ENCODE measurements at places on chromosomes 1 and 21. TPM values are rescaled to one million over a fixed set of nuclear protein-coding genes. Genes with fewer than 3 reads are reported as not detected.

DNA sequence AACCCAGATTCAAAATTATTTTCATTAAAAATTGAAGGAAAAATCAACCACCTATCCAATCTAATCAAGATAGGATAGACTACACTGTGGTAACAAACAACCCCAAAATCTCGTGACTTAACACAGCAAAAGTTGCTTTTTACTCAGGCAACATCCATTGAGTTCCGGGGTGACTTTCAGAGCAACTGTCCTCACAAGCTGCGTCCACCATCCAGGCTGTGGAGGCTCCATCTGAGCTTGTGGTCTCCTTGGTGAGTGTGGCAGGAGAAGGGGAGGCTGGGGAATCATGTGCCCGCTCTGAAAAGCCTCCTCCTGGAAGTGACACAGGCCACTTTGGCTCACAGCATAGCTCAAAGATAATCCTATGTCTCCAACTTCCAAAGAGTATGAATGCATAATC, 52.4 kb downstream of the CD2 start:
- DNase-seq, result no peak

GRCh38 chr1:8544644-8545043, 226.7 kb downstream of the SLC45A1 start:
- DNase-seq, result no peak

DNA sequence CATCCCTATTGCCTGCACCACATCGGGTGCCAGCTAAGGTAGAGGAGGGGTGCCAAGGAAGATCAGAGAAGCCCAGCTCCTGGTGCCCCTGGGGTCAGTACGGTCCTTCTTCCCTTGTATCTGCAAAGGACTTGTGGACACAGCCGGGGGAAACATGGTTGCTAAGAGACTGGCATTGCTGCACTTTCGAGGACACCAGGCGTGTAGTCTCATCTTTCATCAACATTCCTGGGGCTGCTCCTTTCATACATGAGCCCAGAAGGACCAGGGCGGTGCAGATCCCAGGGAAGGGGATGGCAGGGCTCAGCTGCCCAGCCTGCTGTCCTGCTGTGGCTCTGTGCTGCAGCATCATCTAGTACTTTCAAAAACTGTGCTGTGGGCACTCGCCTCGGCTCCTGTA, 61.0 kb downstream of the RUNX1 start:
- DNase-seq, result no peak

DNA sequence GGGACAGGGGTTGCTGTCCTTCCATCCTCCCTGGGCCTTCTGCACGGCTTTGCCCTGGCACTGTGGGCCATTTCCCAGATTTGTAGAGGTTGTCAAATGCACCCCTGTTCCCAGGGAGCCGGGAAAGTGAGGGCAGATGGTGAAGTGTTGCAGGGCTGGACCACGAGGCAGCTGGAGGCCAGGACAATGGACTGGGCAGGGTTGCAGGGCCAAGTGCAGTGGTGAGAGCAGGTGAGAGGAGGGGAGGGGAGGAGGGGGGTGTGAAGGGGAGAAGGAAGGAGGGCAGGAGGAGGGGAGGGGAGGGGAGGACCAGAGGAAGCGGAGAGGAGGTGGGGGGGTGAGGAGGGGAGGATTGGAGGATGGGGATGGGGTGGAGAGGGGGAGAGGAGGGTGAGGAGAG, 443.9 kb downstream of the CAMTA1 start:
- no peak for DNase-seq

DNA sequence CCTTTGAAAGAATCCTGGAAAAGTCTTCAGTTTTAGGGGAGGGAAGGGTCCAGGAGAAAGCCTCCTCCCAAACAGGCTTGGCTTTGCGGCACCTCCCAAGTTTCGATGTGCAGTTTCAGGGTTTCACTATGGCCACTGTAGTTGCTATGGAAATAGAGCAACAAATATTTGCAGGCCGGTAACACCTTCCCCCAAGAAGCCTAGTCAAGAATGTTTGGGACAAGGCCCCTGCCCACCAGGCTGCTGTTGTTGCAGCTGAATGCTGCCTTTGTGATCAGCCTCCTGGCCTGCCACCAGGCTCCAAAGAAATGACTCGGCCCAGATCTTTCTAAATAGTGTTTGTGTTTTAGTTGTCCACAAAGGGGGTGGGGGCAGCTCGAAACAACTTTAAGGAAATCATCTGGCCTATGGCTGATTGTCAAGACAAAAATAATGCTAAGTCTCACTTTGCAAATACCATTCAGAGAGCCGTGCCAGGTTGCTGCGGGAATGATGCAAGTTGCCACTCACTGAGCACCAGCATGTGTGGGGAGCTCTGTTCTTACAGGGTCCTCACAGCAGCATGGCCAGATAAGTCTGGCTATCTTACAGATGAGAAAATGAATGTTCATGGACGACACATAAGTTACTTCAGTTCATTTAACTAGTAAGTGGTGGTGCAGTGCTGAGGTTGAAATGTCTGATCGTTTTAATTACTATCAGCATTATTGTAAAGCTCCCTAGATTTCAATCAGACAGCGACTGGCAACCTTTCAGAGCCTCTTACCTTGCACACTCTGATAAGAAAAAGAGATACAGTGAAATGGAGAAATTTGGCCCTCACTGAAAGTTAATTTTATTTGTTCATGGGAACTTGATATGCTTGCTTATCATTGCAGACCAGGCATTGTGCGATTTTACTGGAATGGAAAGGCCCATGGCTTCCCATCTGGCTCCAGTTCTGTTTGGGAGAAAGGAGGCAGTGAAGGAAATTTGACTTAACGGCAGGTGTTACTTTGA, 91.2 kb upstream of the JUN start:
- no peak for DNase-seq

INSRR gene
- total RNA-seq, result under 0.01 TPM

GRCh38 chr1:206761159-206761768, 9.3 kb upstream of the IL19 start:
- no peak for DNase-seq

SIM2 gene
- not detected for total RNA-seq

DNA sequence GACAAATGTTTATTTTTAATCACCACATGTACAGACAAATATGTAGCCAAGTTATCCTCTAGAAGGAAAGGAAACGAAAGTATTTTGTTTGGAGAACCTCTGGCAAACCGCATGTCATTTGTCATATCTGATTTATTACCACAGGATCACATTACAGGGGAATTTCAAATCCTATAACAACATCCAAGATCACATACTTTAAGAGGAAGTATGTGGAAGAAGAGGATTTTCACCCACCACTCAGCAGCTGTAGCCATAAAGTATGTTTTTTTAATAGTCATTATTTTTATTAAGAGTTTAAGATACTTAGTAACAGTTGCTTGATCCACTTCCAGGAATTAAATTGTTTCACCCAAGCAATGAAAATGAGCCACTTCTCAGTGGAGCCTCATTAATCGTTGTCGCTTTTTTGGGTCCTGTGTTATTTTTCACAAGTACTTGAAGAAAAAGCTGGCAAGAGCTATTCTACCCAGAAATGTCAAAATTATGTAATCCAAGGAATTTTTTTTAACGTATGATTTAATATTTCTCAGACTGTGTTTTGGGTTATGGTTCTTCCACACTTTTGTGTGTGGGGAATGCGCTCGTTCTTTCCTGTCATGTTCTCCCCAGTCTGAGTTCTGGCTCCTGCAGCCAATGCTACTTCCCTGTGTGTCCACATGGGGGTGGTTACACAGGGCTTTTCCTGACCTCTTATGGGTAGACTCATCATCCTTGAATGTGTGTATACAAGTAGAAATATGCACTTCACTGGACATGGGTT, 6.9 kb downstream of the SERTAD4 start:
- DNase-seq, result no peak

GRCh38 chr1:53367503-53368313, 39.8 kb upstream of the LRP8 start:
- no peak for DNase-seq

DNA sequence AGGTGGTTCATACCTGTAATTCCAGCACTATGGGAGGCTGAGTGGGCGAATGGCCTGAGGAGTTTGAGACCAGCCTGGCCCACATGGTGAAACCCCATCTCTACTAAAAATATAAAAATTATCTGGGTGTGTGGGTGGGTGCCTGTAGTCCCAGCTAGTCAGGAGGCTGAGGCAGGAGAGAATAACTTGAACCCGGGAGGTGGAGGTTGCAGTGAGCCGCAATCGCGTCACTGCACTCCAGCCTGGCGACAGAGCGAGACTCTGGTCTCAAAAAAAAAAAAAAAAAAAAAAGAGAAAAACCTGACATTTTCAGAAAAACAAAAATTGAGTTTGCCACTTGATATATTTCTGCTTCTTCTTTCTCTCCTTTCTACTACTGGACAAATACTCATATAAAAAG, 24.3 kb downstream of the CA6 start:
- no peak for DNase-seq

GRCh38 chr1:29653034-29653810, 416.9 kb downstream of the PTPRU start:
- no peak for DNase-seq

DNA sequence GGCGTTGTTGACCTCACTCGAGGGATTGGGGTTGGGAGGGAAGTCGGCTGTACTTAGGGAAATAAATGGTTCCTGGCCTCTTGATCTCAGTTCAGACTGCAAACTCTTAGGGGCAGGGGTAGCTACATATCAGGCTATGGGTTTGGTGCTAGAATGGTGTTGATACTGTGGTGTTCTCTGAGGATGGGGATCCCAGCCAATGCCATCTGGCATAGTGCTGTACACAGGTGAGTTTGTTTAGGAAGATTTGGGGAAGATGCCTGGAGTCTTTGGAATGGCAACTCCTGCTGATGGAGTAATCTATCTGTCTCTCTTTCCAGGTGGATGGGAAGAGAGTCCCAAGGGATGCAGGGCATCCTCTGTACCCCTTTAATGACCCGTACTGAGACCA, 14.3 kb upstream of the NASP start:
- no peak for DNase-seq

- peak; percentile 41 for DNase-seq
These were observed 36.7 kb upstream of the THEM4 start for GRCh38 chr1:151945725-151946722.

- DNase-seq, result no peak
These were observed 159.9 kb upstream of the JUN start for GRCh38 chr1:58943776-58944175.

- DNase-seq, result no peak
These were observed 94.7 kb upstream of the TARDBP start for GRCh38 chr1:10917513-10918454.

DNA sequence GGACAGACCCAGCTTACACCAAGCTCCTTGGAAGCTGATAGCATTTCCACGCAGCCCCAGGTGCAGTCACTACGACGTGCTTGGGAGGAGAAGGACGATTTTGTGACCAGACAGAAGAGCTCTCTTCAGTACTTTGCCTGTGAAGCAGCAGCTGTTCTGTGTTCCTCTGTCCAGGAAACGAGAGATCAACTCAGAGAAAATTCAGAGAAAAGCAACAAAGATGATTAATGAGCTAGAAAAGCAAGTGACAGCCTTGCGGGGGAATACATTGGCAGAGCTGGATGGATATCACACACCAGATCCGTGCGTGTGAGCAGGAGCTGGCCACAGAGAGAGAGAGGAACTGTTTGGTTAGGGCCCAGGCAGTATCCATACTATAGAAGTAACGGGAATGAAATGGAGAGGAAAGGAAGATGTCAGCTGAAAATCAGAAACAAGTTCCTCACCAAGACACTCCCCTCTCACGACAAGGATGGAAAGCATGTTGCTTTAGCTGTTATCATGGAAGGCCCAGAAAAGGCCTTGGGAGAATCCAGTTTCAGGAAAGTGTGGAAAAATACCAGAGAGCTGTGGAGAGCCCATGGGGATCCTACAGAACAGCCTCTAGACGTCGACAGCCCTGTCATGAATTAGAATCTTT, 106.2 kb downstream of the TOMM20 start:
- DNase-seq, result peak; percentile 23

DNA sequence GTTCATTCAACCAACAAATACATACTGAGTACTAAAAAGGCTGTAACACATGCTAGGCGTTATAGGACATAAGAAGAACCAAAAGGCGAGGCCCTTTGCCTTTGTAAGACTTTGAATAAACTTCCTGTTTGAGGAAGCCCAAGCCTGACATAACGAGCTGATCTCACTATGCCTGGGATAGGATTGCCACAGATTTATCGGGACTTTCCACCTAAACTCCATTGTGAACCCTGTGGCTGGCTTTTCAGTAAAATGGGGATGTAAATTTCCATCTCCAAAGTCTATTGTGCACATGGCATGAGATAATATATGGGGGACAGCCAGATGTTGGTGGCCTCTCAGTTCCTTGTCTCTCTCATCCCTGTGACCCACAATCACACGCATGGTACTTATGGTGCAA, 41.9 kb downstream of the LMO4 start:
- DNase-seq, result no peak

DNA sequence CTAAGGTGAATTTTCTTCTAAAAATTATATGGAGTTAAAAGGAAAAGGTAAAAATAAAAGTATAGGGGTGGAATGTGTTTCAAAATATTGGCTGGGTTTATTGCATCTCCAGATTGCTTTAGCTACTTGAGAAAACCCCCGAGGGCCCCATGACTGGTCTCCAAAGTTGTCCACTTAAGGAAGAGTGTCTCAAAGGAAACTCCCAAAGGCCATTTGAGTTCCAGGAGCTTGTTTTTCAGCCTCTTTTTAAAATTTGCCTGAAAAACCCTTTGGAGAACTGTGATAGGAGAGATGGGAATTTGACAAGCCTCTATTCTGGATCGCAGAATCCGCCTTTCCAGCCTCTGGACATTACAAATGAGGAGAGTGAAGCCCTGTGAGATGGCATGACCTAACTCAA, 225.6 kb downstream of the ZNF326 start:
- DNase-seq, result no peak

OR14K1 gene
- total RNA-seq, result not detected

CACNA1S gene
- total RNA-seq, result under 0.01 TPM

- DNase-seq, result no peak
These were observed 109.8 kb downstream of the PBX1 start for GRCh38 chr1:164668491-164669400.

GRCh38 chr1:69290291-69290690, 277.4 kb upstream of the LRRC7 start:
- DNase-seq, result no peak

DNA sequence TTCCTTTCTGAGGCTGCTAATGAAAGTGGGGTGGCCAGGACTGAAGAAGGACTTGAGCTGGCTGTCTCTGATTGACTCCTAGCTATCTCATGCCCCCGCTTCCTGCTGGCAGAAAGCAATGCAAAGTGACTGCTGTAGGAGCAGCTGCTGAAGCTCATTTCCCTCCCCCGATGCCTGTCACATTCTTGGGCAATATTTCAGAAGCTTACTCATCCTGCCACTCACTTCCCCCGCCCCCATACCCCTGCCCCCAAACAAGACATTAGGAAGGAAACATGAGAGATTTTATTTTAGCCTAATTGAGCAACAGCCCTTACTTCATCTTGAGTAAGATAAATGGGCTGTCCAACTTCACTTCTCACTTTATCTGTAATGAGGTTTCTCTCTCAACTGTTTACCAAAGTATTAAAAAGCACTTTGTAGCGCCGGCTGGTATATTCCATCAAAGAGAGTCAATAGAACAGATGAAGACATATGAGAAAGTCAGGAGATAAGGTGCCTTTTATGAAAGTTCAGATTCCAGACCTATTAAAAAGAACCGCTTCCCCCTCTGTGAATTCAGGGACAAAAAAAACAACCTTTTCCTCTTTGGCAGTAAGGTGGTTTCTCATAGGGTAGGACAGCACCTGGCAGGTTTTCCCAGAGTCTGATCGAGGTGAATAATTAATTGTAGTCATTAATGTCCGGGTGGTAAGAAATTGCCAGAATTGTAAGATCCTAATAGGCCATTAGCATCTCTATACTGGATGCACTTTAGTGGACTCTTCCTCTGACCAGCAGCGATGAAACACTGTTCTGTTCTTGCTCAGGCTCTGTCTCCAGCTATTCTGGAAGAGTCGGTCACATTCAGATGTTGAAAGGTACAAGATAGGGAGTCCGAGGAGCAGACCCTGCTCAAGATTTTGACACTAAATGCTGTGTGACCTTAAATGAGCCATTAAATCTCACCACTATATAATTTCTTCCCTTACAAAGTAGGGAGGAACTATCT, 70.2 kb downstream of the SH3GLB1 start:
- peak; percentile 2 for DNase-seq
